ENCODE measurements at places on chromosomes 16 and 17.

DNA sequence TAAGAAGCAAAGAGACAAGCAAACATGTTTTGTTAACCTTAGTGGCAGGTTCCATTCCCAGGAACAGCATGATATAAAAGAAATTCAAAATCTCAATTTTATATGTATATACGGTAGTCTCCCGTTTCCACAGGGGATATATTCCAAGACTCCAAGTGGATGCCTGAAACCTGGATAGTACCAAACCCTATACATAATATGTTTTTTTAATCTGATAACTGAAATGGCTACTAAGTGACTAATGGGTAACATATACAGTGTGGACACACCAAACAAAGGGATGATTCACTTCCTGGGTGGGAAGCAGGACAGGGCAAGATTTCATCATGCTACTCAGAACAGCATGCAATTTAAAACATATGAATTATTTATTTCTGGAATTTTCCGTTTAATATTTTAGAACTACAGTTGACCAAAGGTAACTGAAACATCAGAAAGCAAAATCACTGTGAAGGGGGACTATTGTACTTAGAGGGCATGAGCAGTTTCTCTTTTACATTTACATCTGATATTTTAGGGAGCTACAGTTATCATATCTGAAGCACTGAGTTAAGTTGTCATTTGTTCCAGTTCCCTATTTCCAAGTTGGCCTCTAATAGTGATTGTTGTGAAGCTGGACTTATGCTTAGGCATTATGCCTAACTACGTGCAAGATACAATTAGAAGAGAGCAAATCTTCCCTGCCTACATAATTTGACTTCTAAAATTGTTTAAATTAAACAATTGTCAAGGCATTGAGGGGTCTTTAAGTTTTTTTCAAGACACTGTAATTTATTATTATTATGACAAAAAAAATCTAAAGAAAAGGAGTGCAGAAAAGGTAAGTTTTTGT, 34.1 kb upstream of the ABCA6 start:
- no peak for DNase-seq

- DNase-seq: no peak
Observed at GRCh38 chr17:28950752-28951427, 428 bp downstream of the PHF12 start.

DNA sequence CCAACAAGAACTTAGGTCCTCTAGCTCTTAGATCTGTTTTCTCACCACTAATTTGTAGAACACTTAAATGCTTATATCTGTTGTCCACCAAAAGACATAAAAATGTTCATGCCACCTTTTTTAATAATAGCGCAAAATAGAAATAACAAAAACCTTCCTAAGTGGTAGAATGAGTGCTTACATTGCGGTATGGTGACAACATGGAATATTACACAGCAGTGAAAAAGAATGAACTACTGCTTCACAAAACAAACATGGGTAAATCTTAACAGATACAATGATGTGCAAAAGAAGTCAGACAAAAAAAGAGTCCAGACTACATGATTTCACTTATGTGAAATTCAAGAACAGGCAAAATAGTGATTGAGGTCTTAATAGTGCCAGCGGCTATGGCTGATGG, 351.1 kb downstream of the CA10 start:
- DNase-seq: no peak

DNA sequence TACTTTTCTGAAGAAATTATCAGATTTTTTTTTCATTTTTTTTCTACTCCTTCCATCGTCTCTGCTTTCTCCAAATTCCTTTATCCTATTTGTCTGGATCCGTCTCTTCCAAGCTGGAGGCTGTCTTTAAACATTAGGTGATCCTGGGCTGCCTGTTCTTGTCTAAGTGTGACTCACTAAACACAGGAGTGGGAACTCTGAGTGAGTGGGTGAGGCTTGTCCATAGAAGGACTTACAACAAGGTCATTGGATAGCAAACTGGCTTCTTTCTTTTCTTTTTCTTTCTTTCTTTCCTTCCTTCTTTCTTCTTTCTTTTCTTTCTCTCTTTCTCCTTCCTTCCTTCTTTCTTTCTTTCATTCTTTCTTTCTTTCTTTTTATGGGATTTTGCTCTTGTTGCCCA, 18.2 kb downstream of the ALOX15 start:
- DNase-seq: no peak

GRCh38 chr17:64685705-64686104, 23.6 kb upstream of the SMURF2 start:
- DNase-seq: no peak

DNA sequence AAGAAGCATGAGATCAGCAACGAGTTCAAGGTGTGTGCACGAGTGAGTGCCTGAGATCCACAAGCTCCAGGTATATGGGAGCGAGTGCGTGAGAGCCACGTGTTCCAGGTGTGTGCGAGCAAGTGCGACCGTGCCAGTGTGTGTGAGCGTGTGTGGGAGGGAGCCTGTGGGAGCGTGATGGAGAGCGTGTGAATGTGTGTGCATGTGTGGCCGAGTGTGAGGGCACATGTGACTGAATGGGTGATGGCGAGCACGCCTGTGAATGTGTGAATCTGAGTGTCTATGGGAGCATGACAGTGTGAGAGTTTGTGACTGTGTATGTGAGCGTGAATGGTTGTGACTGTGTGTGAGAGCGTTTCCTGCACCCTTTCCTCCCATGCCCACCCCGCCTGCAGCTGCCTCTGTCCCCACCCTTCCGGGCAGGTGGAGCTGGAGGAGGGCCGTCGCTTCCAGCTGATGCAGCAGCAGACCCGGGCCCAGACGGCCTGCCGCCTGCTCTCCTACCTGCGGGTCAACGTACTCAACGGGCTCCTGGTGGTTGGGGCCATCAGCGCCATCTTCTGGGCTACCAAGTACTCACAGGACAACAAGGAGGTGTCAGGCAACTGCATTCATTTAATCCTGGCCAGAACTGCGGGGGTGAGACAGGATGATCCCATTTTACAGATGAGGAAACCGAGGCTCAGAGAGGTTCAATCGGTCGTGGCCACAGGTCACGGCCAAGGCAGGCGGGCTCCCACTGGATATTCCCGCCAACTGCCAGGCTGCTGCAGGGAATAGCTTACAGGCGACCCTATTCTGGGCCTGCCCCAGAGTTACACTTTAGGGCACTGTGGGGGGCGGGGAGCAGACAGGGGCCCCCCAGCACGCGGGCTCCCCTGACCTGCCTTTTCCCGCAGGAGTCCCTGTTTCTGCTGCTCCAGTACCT, 3.7 kb downstream of the TMC8 start:
- DNase-seq: no peak

Data from stimulated activated CD8-positive, alpha-beta memory T cell treated with anti-CD3 and anti-CD28 coated beads, Interleukin-4, amount 100 ng/mL, for 4 hours (primary cell).